Non-pigmented ciliary epithelial cell (primary cell): ENCODE measurements at places on chromosomes 13 and 19.

GRCh38 chr13:46983881-46984280, 87.0 kb upstream of the HTR2A start:
- no peak for DNase-seq

DNA sequence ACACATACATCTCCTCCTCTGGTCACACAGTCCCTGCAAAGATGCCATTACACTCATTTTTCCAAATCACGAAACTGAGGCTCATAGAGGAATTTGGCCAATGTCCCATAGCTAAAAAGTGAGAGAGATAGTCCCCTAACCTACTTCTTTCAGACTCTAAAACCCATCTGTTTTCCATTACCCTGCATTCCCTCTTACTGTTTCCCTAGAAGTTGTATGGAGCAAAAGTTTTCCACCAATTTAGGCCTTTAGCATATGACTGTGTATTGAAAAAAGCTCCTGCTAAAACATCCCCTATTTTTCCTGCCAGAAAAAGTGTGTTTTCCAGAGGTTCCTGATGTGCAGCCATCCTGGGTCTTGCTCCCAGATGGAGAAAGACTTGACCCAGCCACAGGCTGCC, 16.3 kb downstream of the SERP2 start:
- DNase-seq: no peak

DNA sequence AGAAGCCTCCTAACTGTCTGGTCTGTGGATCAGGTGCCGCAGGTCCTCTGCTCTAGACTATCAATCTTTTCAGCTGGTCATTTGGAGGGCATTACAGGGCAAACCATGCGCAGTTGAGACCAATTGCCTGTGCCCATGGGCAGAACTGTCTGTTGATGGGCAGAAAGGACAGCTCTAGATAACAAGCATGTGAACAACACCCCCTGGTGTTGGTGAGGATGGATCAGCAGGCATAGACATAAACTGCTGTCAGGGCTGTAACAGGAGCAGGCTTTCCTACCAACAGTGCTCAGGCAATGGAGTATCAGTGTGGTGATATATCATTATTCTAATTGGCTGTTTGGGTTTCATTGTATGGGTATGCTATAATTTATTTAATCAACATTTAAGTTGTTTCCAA, 104.7 kb upstream of the KL start:
- DNase-seq: no peak

- DNase-seq: no peak
Measured at GRCh38 chr19:2043961-2044708, 6.9 kb downstream of the MKNK2 start.

DNA sequence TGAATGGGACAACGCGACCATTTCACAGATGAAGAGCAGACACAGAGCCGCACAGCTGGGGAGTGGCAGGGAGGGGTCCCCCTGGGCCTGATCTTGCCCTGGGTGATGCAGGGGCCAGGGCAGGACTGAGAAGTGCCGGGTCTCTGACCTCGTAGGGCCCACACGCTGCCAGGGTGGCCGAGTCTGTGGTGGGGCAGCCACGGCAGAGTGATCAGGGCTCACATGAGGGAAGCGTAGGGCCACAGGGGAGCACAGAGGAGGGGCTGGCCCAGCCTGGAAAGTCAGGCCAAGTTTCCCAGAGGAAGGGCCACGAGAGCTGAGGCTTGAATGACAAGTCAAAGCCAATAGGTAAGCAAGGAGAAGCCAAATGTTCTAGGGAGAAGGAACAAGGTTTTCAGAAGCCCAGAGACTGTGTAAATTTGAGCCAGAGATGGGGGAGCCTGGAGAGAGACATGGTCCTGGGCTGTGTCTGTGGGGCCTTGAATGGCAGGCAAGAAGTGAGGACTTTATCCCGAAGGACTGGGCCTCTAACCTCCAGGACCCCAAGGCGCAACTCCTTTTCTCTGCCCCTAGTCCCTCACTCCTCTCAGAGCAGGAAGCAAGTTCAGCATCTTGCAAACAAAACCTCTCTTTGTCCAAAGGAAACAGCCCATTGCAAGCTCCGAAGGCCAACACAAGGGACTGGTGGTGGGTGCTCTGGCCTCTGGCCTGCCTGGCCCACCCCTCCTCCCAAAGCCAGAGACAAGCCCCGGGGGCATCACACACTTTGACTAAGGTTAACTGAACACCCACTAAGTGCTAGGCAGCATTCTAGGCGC, 31.7 kb upstream of the FXYD3 start:
- DNase-seq: no peak

GRCh38 chr19:17183858-17184321, 31.3 kb upstream of the USE1 start:
- DNase-seq: no peak

DNA sequence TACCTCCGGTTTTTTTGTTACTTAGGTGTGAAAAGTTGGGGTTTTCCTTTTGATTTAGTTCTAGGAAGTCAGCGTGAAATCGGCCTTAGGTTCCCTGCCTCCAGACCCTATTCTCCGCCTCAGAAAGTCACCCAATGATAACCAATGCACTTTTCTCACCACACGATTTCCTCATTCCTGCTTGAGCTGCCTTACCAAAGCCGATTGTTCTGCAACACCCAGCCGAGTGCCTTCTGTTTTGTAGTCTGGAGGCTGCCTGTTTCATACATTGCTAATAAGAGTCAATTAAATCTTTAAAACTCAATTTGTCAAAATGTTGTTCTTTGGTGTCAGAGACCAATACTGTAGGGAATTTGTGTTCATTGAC, 39.7 kb downstream of the GJA3 start:
- DNase-seq: no peak

DNA sequence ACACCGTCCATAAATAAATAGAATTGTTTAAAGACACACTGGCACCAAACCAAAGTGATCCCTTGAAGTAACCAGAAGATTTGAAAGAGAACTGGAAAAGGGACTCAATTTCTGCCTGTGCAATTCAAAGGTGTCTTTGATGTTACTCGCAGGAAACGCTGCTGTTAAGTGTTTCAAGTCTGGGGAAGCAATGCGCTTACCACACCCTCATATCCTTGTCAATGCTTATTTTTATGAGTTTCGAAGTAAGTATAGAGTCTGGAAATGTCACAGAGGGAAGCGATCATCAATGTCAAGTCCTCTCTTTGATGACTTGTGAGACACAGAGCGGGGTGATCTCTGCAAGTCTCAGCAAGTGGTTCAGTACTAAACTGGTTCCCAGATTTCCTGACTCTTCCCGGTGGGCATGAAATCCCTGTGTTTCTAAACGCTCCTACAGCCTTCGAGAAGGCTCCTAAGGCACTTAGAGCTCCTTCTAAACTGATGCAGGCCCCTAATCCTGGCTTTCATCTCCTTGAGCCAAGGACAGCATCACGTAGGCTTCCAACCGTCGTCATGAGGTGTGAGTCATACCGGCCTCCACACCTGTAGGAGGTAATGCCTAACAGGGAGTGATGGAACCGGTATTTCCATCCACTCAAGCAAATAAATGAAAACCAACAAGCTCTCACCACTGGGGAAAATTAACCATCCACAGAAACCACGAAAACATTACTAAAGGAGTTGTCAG, 22.8 kb downstream of the SYDE1 start:
- no peak for DNase-seq

- peak; percentile 79 for DNase-seq
Measured at GRCh38 chr13:104571161-104571892, 1505.1 kb upstream of the SLC10A2 start.

- no peak for DNase-seq
Measured at GRCh38 chr13:110653271-110653670, 37.9 kb downstream of the NAXD start.

GRCh38 chr13:30052120-30052519, 201.7 kb upstream of the UBL3 start:
- DNase-seq: no peak

GRCh38 chr19:10920781-10921180, 7.7 kb downstream of the YIPF2 start:
- DNase-seq: no peak

DNA sequence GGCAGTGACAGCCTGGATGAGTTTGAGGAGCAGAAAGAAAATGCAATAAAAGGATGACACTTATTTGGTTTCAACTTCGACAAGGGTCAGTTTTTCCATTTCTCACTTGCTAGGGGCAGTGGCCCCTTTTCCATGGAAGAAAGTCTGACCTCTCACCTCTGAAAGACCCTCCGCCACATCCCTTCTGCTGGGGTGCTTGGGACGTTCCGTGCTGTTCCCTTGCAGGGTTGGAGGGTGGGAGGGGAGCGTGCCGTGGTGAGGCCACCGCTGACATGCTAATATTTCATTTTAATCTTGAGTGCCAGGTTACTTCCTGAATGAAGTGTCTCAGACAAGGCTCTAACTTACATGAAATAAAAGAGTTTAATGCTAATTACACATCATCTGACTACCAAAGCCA, 5.2 kb upstream of the ZNF536 start:
- DNase-seq: no peak

DNA sequence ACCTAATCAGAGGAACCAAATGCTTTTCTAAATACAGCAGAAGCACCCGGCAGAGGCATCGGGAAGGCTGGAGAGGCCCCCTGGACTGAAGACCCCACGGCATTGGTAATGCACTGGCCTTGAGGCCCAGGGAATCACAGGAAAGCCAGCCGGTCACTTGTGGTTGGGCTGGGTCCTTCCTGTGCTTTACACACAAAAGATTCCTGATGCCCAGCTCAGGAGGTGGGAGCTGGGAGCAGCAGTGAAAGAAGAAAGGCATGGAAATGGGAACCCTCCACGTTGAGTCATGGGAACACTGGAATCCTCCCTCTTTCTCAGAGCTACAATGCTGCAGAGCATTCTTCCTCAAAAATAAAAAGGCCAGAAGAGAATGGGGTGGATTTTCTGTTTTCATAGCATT, 126.4 kb downstream of the TNFRSF19 start:
- DNase-seq: no peak

GRCh38 chr19:17949956-17950309, 17.0 kb upstream of the KCNN1 start:
- DNase-seq: no peak

GRCh38 chr13:46663206-46664037, 110.5 kb downstream of the LRCH1 start:
- no peak for DNase-seq

DNA sequence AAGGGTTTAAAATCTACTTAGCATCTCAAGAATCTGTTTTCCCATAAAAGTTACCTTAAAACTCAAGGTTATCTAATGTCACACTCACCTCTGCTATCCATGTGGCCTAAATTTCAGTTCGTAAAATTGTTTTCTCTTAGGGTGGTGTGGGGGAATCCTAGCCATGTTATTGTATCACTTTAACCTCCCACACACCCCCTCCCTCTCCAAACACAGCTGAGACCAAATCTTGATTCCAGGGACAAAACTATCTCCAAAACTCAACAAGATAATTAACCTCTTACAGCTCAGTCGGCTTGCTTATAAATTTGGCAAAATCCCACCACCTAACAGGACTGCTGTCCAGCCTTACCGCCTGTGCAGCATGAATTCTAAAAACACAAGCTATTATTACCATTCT, 3.8 kb downstream of the CARS2 start:
- DNase-seq: no peak

GRCh38 chr19:42092350-42092749, 16.4 kb downstream of the ZNF574 start:
- DNase-seq: no peak

DNA sequence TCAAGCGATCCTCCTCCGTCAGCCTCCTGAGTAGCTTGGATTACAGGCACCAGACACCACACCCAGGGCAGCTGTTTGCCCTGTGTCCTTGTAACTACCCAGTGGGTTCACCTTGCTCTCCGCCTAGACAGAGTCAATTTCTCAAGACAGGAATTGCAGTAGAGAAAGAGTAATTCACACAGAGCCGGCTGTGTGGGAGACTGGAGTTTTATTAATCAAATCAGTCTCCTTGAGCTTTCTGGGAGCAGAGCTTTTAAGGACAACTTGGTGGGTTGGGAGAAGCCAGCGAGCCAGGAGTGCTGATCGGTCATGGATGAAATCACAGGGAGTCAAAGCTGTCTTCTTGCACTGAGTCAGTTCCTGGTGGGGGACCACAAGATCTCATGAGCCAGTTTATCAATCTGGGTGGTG, 20.6 kb upstream of the ADGRE1 start:
- DNase-seq: no peak

DNA sequence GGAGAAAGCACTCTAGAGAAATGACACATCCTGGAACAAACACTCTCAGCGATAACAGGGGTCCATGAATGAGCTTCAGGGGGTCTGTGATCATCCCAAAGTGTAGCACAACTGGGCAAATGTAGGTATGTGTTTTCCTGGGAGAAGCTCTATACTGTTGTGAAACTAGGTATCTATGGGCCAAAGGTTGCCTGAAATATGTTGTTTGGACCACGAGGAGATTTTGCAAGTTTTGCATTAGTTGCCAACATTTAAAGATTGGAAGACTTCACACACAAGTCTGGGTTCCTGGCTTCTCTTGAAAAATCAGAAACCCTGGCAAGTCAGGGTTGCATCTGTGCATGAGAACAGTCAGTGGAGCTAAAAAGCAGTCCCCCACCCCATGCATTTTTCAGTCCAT, 26.7 kb upstream of the POU2F2 start:
- no peak for DNase-seq
